ENCODE measurements at places on chromosomes 4 and X.

- no peak for DNase-seq
Observed at GRCh38 chrX:43333543-43333942, 322.6 kb upstream of the MAOA start.

GRCh38 chrX:109600237-109600651 is 24.7 kb downstream of the KCNE5 start:
- DNase-seq, result no peak

- DNase-seq, result no peak
Observed at GRCh38 chr4:155509555-155509954, 132.8 kb upstream of the MAP9 start.

GRCh38 chr4:76066546-76066945 is 8.0 kb upstream of the ART3 start:
- DNase-seq, result no peak

DNA sequence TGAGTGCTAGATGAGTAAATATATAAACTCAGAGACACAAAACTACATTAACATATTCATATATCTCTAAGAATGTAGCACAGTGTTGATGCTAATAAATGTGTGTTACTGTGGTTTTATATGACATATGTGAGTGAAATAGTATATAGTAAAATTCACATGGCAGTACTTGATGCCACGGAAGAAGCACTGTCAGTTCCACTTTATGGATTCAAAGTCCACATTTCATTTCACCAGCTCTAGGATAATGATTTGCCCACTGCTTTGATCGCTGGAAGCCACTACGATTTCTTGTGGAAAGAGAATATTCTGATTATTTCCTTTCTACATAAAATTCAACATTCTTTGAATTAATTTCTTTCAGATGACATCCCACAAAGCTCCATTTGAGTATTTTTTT is 181.2 kb downstream of the GBA3 start:
- DNase-seq, result no peak

DNA sequence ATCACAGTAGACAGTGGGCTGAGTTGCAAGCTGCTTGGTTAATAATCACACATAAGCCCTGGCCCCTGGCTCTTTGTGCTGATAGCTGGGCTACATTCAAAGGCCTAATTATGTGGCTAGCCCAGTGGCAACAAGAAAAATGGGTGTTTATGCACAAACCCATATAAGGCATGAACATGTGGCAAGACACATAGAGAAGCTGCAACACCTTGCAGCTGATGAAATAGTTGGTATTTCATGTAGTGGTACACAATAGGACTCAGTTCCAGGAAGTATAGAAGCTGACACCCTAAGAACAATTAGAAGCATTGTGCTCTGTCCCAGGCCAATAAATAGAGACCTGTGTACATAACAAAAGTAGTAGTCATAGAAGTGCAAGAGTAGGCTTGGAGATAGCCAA is 14.6 kb upstream of the ZNF630 start:
- no peak for DNase-seq

GRCh38 chr4:158825433-158826036 is 56.7 kb downstream of the FNIP2 start:
- no peak for DNase-seq

GRCh38 chrX:49844611-49845010 is 15.5 kb downstream of the PAGE4 start:
- DNase-seq, result no peak

- no peak for DNase-seq
Observed at GRCh38 chr4:144809056-144809640, 163.2 kb downstream of the HHIP start.

GRCh38 chr4:140533951-140534480 is 10.0 kb downstream of the ELMOD2 start:
- no peak for DNase-seq

- no peak for DNase-seq
Observed at GRCh38 chrX:33589316-33589715, 378.0 kb upstream of the DMD start.

- peak; percentile 6 for DNase-seq
Observed at GRCh38 chrX:70168238-70169188, 8.8 kb upstream of the DGAT2L6 start.

DNA sequence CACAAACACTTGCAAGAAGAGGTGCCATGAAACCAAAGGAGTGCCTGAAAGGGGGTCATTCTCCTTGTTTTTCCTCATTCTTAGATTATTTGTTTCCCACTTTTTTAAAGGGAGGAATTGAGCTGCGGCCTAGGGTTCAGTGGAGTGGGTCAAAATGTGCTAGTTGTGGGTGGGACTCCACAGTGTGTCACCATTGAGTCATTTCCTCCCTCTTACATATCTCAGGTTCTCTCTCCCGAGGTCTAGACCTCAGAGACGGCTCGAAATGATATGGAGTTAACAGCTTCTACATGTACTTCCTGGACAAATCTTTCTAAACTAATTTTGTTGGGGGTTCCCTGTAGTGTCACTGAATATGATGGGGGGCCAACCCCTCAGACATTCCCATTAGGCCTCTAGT is 328.4 kb upstream of the SPANXN1 start:
- DNase-seq, result no peak

GRCh38 chr4:31045724-31046318 is 325.7 kb downstream of the PCDH7 start:
- no peak for DNase-seq

- no peak for DNase-seq
Observed at GRCh38 chr4:110003401-110004187, 90.9 kb downstream of the EGF start.

DNA sequence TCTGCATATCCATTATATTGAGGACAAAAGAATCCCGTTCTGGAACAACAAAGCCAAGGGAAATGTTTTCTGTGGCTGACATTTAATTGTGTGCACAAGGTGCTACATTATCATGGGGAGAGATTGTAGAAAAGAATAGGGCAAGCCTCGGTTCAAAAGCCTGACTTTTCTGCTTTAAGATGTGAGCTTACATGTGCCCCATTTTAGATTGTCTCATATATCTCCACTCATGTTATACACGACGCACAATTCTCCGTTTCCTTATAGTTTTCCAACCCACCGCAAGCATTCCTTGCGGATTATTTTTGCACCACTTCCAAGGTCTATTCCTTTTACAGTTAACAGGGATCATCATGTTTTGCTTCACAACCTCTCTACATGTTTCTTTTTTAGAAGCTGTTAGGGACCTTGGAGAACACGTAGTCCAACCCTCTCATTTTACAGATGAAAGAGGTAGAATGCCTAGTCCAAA is 99.6 kb upstream of the MAML3 start:
- no peak for DNase-seq

- peak; percentile 73 for DNase-seq
Observed at GRCh38 chrX:119565107-119565663, at the start of gene STEEP1. Gene STEEP1, minus strand, starts transcription at chrX:119565409. Its CDS starts 54 bp downstream, at chrX:119565355.

DNA sequence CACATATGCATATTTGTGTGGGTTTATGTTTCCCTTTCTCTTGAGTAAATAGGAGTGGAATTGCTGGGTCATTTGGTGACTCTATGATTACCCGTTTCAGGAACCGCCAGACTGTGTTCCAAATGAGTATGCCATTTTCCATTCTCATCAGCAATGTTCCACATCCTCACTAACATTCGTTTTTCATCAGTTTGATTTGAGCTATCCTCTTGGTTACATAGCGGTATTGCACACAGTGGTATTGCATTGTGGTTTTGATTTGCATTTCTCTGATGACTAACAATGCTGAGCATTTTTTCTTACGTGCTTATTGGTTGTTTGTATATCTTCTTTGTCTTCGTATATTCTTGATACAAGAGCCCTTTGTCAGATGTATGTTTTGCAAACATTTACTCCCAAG is 218.0 kb upstream of the AMOT start:
- no peak for DNase-seq

DNA sequence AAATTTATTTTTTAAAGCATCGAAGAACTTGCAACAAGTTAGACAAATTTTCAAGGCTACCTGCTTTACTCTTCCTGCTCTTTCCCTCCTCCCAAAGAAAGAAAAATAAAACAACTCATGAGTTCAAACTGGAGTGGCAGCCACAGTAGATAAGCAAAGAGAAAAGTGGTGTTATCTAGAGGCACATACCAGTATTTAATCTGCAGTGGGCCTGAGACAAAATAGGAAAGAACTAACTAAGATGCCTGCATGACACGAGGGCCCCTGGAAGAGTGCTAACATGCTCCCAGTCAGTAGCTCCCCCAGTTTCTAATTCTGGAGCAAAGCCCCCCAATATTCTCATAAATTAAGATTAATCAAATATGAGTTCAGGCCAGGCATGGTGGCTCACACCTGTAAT is 7.9 kb downstream of the ARL9 start:
- no peak for DNase-seq

- no peak for DNase-seq
Observed at GRCh38 chrX:54045563-54046228, 1.4 kb upstream of the PHF8 start.

GRCh38 chr4:2354118-2354517 is 64.3 kb downstream of the ZFYVE28 start:
- DNase-seq, result no peak

DNA sequence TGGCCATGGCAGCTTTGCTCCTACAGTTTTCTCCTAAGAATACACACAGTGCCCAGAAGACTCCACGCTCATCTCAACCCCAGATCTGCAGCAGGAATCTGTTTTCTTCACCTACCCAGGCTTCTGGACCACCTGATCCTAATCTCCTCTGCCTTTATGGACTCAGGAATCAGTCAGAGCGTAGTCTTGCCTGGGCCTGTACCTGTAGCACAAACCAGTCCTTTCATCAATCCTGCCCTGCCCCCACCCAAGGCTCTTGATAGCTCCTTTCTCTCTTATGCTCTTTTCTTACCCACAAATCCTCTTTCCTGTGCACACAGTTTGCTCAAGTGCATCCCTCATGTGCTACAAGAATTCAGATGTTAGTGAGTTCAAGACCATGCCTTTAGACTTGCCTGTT is 89.7 kb downstream of the ZNF718 start:
- DNase-seq, result no peak

GRCh38 chrX:426881-427280 is 40.2 kb upstream of the PPP2R3B start:
- no peak for DNase-seq

- DNase-seq, result no peak
Observed at GRCh38 chr4:61376301-61376700, 176.2 kb downstream of the ADGRL3 start.

- no peak for DNase-seq
Observed at GRCh38 chrX:124347242-124347641, 879 bp downstream of the SH2D1A start.

- no peak for DNase-seq
Observed at GRCh38 chr4:7880683-7881082, 59.0 kb downstream of the AFAP1 start.

GRCh38 chr4:44493924-44494323 is 45.3 kb upstream of the KCTD8 start:
- DNase-seq, result no peak

DNA sequence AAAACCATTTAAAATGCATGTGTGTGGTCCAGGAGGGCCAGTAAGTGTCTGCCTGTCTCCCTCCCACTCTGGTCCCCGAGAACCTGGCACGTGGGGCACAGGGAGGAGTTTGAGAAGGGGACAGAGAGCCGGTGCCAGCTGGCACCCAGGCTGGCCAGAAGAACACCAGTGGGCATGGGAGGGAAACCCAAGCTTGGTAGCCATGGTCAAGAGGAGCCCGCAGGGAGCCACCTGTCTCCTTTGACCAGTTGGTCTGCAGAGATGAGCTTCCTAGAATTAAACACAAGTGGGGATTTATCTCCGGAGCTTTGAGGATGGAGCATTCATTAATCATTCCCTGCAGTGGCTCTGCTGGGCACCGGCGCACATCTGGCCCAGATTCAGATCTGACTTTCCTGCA is 41.6 kb downstream of the HMX1 start:
- no peak for DNase-seq

DNA sequence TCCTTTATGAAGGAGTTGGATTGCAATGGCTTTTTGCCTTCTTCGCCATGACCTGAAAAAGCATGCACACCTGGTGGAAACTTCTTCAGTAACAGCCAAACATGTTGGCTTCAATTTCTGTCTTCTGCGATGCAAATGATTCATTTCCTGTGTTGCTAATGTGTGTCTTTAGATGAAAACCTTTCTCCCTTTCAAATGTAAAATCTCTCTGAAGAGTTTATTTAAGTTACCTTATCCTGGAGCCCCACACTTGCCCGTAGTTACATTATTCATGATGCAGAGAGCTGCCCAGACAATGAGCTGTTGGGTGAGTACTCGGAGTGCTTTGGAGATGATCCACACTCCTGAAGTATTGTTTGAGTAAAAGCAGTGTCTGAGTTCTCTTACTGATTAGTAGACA is 1100.9 kb downstream of the RPA4 start:
- DNase-seq, result no peak

GRCh38 chr4:110124711-110125110 is 73.7 kb downstream of the ELOVL6 start:
- DNase-seq, result no peak

DNA sequence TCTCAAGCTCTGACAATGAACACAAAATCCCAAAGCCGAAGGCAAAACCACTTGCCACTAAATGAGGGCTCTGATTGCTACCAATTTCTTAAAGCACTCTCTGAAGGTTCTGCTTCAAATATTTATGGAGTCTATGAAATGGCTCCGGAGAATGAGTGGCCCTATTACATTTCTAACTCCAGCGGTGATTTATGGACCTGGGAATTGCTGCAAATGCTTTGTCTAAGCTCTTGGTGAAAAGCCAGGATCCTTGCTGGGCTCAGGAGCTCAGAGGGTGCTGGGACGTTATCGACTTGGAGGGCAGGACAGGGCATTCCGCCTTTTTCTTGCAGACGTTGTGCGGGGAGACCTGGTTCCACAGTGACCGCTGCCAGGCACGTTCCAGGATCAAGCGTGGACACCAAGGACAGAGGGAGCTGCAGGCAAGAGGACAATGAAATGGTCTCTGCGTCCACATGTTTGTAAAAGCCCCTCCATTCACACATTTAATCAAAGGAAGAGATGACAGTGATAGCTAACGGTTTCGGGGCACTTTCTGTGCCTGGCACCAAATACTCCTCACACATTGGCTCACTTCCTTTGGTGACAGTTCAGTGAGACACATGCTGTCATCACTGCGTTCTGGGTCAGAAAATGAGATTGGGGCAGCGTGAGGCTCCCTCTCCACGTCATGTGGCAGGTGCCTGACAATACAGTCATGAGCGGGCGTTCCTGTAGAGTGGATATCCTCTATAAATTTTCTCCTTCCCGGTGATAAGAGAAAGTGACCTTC is 58.8 kb downstream of the C4orf50 start:
- DNase-seq, result no peak

DNA sequence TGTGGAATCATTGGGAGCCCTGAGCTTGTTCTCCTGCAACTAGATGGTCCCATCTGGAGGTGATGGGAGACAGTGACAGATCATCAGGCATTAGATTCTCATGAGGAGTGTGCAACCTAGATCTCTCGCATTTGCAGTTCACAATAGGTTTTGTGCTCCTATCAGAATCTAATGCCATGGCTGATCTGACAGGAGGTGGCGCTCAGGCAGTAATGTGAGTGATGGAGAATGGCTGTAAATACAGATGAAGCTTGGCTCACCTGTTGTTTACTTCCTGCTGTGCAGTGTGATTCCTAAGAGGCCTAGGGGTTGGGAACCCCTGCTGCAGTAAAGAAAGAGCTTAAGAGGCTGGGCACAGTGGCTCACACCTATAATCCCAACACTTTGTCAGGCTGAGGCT is 42.2 kb upstream of the PUDP start:
- no peak for DNase-seq

- DNase-seq, result no peak
Observed at GRCh38 chr4:160362478-160362877, 1259.6 kb downstream of the RAPGEF2 start.
